ENCODE measurements at places on chromosomes 6 and 20.
A peak's percentile ranks its signal among the peaks of the same experiment; 100 is the strongest.

DNA sequence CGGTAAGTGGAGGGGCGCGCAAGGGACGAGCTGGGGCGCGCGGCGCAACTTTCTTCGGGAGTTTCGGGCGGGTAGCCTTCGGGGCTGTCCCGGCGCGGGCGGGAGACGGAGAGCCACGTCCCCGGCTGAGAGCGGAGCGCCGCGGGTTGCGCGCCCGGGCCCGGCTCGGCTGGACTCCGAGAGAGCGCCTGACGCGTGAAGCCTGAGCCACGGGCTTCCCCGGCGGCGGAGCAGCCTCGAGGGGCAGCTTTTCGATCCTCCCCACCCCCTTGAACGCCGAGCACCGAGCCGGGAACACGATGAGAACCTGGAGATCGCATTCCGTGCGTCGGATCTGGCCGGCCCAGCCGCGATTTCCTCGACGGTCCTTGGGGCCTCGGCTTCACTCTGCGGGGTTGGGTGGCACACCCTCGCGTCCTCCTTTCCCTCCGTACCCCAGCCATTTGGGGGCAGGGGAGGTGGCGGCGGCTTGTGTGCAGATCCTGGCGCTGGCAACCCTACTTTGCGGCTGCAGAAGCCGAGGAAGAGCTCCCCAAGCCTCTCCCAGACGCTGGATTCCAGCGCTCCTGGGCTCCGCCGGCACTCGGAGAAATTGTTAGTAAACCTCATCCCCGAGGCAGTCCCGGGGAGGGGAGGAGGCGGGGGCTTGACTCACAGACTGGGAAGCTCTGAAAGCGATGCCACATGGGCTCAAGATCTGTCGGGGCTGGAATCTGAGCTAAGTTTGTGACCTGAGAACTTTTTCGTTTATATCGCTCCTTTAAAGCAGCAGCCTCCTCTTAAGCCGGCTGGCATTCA lies 572 bp downstream of the DSE start:
- peak; percentile 66 for DNase-seq

- DNase-seq = no peak
These were observed 32.3 kb upstream of the LAMA4 start for GRCh38 chr6:112286500-112287144.

- no peak for DNase-seq
These were observed 254.4 kb upstream of the IMPG1 start for GRCh38 chr6:76326871-76327270.

GRCh38 chr20:1418350-1418749 lies 25.5 kb upstream of the FKBP1A start:
- peak; percentile 72 for DNase-seq

Data from dermis microvascular lymphatic vessel endothelial cell (primary cell).